ENCODE measurements at places on chromosomes 6 and 20.

DNA sequence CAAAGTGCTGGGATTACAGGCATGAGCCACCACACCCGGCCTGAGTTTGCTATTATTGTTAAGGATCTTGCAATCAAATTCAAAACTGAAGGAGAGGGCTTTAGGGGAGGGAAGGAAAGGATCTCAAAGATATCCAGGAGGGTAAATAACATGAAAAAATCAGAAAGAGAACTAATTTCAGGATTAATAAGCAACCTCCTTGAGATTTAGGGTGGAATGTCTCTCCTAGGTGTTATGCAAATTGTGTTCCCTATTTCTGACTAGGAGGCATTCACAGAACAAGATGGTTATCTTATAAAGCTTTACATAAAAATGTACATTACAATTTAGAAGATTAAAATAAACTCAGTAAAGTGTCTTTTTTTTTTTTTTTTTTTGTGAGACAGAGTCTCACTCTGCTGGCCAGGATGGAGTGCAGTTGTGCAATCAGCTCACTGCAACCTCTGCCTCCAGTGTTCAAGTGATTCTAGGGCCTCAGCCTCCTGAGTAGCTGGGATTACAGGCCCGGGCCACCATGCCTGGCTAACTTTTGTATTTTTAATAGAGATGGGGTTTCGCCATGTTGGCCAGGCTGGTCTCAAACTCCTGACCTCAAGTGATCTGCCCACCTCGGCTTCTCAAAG is 92.0 kb upstream of the BEND3 start:
- no peak for DNase-seq

GRCh38 chr20:64000906-64001305 is 20.0 kb downstream of the PRPF6 start:
- peak; percentile 96 for DNase-seq

GRCh38 chr6:101077344-101077743 is 196.2 kb upstream of the ASCC3 start:
- no peak for DNase-seq

DNA sequence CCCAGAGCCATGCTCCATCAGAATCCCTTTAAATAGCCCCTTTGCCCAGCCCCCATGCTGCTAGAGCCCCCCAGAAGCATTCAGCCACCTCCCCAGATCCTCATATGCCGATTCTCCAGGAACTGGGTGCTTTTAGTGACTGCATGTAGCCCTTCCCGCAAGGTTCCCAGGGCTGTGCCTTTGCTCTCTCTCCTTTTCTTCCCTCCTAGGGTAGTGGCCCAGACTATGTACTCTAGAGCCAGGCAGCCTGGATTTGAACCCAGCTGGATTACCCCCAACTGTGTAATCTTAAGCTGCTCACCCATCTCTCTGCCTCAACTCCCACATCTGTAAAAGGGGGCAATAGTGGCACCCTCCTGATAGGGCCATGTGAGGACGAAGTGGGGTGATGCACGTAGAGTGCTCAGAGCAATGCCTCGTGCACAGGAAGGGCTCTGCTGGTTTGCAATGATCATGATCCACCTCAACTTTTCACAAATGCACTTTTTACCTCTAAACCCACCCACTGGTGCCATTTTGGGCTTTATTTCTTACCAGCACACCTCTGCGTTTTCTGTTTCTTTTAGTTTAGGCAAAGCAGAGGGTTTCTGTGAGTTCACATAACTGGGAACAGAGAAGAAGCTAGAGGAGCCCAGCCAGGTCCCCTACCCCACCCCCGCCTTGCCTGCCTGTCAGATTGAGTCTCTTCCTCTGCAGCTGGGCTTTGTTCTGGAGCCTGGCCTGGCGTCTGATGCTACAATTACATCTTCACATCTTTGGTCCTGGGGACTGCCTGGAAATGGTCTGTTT is 396.5 kb downstream of the RNGTT start:
- DNase-seq, result no peak

DNA sequence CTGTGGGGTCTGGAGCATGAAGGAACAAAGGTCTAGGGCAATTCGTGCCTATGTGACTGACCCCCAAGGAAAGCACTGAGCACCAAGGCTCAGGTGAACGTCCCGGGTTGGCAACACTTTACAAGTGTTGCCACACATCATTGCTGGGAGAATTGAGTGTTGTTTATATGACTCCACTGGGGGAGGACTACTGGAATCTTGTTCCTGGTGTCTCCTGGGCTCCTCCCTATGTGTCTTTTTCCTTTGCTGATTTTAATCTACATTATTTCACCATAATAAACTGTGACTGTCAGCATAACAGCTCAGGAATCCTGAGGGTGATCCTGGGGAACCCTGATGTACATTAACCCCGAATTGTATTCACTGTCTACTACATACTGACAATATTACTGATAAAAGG is 207.7 kb upstream of the BMP2 start:
- no peak for DNase-seq
